ENCODE measurements at places on chromosomes 2 and 18. TPM values are rescaled to one million over a fixed set of nuclear protein-coding genes. Genes with fewer than 3 reads are reported as not detected.

Gene PLGLB2
- total RNA-seq = not detected

GRCh38 chr2:123993728-123994323 is 31.3 kb upstream of the CNTNAP5 start:
- no peak for DNase-seq

DNA sequence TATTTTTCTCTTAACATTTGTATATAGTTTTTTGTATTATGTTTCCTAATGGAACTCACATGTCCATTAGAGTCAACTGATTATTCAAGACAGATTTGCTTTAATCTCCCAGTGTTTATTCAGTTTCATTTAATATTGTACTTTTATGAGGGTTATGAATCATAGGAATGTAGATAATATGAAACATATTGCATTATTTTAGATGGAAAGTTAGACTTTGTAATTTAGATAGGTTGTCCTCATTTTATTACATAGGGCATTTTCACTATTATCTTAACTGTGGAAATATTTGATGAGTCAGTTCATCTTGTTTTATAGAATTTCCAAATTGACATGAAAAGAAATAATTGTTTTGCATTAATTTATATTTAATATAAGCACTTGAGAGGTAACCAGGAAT is 240.8 kb downstream of the PLCL1 start:
- no peak for DNase-seq

DNA sequence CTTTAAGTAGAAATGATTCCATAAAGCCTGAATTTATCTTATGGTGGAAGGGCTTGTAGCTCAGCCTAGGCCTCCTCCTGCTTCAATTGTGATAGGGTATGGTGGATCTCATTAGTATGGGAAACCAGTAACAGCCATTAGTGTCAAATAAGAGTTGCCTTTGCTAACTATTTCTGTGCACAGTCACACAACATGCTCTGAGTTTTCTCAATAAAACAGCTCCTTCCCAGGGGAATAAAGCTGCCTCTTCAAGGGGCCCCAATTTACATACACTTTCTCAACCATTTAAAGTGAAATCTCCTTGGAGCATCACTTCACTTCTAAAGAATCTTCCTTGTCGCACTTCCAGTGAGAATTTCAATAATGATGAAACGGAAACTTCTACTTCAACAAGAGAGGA is 53.4 kb downstream of the KLF7 start:
- DNase-seq = no peak

- peak; percentile 84 for DNase-seq
Measured at GRCh38 chr2:240556553-240557100, 1.2 kb downstream of the ANKMY1 start.

Measured in posterior vena cava (tissue), 2 donors.